ENCODE measurements at places on chromosomes 4 and X.
A peak's percentile ranks its signal among the peaks of the same experiment; 100 is the strongest.

GRCh38 chr4:174358829-174359228 is 75.1 kb downstream of the CEP44 start:
- DNase-seq = no peak

DNA sequence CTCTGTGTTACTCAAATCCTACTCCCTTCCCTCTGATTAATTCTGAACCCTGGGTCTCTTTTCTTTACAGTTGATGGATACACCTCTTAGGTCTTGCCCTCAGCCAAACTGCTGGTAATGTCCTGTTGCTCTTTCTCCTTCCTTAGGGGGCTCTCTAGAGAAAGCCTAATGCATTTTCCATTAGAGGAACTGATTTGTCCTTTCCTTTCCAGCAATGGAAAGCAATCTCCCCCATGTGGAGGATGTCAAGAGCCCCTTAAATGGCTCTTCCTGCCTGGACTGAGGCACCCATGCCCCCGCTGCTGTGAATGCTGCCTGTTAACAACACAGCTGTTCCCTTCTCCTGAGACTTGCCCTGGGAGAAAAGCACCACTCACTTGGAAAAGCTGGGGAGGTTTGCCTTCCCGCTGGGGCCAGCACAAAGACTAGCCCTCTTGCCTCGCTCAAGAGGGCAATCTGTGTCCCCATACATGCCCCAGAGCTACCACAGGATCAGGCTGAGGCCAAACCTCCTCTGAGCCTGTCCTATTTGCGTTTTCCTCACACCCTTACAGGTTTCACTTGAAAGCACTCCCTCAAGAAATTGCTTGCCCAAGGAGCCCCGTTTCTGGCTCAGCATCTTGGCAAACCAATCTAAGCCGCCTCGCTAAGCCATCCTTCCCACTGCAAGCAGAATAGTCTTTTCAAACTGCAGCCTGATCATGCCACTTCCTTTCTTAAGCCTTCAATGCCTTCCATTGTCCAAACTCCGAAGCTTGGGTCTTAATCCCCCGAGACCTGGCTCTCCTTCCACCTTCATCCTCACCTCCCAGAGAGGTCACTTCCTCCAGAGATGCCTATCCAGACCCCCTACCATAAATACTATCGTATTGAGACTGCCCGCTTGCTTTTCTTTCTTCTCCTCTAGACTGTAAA is 23.2 kb upstream of the SMIM20 start:
- DNase-seq = no peak

- DNase-seq = no peak
Measured at GRCh38 chr4:172521248-172521647, 647.4 kb upstream of the GALNT7 start.

DNA sequence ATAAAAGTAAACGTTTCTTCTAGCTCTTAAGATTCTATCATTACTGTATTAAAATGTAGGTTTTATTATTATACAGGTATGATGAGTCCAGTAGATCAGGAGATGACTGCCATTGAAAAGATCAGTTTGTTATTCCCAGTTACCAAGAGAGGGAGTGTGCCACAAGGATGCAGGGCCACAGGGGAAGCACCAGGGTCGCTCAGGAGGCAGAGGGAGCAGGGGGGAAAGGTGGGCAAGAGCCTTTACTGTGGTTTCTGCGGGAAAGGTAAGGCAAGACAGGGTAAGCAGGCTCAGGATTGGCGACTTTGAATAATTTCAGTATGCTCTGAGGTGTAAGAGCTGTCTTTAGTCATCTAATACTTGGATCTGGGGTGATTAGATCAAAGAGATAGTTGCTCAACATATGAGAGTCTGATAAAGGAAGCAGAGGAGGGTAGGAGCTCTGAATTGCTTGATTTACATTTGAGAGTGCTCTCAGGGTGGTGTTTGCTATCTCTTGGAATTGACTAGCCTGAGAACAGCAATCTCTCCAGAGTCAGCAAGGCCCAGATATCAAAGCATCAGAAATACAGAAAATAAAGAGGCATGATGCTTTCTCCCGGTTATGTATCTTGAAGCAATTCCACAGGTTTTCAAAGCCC is 86.0 kb downstream of the NDST3 start:
- no peak for DNase-seq

DNA sequence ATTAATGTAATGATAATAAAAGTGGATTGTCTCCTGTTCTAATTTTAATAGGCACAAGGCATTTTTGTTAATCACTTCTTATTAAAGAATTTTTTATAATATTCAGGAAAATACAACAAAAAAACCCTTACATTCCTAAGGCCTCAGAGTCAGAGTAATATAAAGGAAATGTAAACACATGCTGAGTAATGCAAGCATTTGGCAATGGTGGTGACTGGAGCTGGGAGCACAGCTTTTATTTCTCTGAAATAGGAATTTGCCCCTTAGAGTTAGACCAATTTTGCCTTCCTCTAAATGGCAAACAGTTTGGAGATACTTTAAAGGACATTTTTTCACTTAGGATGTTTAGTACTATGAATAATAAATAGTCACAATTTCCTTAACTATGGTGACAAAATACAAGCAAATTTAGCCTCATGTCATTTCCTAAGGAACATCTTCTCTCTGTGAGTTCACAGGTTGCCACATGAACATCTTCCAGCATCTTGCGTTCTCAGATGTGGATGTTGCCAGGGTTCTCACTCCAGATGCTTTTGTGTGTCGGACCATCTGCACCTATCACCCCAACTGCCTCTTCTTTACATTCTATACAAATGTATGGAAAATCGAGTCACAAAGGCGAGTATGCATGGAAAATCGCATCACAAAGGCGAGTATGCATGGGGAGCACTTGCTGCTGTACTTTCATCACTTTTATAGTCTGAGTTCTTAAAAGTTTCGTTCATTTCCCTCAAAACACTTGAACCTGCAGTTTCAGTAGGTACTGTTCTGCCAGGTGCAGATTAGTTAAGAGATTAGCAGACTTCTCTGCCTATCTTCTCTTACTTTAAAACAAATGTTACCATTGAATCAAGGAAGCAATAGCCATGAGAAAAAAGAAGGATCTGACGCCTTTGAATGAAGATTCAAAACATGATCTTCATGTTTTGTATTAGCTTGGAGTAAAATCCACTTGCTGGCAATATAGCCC is 15.9 kb upstream of the F11 start:
- DNase-seq = no peak

- no peak for DNase-seq
Measured at GRCh38 chr4:4386736-4387392, at the start of gene NSG1. Gene NSG1 (plus strand): TSS chr4:4387102. CDS start chr4:4387630, 528 bp downstream.

GRCh38 chr4:791898-792625 is 33.9 kb downstream of the CPLX1 start:
- DNase-seq = peak; percentile 22

- no peak for DNase-seq
Measured at GRCh38 chrX:105610411-105610810, 211.9 kb upstream of the NRK start.

DNA sequence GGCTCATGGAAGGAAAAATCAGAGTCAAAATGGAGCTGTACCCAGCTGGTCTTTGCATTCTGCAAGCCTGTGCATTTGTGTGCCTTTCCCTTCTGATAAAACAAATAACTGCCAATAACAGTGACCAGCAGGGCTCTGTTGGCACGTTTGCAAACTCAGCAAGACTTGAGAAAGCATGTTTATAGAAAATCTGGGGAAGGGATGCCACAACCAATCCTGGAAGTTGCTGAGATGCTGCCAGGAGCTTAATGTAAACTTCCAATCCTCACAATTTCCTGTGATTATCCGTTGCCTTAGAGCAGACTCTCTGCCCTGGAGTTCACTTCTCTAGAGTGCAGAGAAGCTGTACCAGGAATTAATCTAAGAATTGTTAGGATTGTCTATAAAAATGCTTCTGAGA is 6.9 kb upstream of the ANXA3 start:
- DNase-seq = no peak

DNA sequence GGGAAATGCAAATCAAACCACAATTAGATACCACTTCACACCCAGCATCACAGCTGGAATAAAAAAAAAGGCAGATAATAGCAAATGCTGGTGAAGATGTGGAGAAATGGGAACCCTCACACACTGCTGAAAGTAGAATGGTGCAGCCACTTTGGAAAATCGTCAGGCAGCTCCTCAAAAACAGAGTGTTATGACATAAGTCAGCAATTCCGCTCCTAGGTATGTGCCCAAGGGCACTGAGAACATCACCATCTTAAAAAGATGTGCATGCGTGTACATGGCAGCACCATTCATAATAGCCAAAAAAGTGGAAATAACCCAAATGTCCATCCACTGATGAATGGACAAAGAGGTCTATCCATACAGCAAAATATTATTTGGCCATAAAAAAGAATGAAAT is 28.0 kb downstream of the HMX1 start:
- DNase-seq = no peak

DNA sequence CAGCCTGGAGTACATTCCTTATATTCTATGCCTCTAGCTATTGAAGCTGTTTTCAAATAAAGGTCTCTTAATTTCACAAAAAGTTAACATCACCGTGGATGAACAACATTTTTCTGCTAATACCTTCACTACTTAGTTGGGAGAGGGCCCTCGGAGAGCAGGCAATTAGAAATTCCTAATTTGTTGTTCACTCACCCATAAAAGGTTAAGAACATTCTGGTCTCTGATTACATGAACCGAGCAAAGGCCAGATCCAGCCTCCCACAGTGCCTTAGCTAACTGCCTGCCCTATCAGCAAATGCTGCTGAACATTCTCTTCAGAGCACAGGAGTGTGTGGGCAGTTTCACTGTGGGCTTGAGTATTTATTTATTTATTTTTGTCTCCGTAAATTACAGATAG is 36.0 kb upstream of the TTC29 start:
- no peak for DNase-seq

GRCh38 chr4:41514766-41515481 is 23.0 kb upstream of the LIMCH1 start:
- DNase-seq = no peak

DNA sequence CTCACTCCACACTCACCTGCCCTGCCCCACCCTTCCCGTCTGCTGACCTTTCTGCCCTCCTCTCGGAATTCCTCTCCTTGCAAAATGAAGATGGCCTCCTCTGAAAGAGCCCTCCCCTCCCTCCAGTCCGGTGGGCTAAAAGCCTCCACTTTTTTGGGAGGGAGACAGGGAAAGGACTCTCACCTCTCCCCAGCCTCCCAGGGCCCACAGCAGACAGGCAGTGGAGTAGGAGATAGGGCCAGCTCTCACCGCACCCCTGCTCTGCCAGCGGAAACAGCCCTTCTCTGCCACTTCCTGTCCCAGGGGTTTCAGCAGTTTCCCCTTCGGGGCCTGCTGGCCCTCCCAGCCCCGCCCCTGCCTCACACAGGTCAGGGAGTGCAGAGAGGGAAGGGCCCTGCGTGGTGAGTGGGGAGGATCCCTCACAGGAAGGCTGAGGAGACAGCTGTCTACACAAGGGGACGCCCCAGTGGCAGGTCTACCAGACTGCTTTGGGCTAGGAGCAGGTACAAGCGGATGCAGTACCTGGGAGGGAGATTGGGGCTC is 18.2 kb downstream of the ELF4 start:
- peak; percentile 85 for DNase-seq

DNA sequence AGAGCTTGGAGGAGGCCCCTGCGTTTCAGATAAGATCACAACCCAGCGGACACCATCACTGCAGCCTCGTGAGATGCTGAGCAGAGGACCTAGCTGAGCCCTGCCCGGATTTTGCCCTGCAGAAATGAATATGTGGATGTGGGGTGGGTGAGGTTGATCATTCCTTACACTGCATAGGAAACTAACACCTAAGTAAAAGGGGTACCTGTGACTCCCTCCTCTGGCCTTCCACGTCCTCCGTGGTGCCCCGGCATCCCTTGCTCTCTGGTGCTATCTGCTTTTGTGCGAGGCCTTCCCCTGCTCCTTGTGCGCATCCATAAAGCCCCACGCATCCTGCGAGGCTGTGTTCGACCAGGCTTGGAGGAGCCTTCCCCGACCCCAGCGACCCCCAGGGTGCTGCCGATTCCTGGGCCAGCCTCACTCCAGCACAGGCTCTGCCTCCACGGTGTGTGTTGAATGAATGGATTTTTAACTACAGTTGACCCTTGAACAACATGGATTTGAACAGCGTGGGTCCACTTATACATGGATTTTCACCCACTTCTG is 25.6 kb upstream of the GPR78 start:
- no peak for DNase-seq

DNA sequence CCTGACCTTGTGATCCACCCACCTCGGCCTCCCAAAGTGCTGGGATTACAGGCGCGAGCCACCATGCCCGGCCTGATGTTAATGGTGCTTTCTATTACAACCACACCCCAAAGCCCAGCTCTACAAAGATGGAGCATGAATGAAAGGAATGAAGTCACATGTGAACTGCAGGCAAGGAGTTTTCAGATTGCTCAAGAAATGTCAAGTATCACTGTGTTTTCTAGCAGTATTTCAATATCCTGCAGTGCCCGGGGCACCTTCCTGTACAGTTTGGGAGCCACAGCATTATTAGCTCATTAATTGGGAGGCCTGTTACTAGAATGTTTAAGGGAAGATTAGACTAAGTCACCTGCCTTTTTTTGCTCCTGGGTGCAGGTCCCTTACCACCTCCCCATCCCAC is 40.1 kb downstream of the PRIMPOL start:
- no peak for DNase-seq

DNA sequence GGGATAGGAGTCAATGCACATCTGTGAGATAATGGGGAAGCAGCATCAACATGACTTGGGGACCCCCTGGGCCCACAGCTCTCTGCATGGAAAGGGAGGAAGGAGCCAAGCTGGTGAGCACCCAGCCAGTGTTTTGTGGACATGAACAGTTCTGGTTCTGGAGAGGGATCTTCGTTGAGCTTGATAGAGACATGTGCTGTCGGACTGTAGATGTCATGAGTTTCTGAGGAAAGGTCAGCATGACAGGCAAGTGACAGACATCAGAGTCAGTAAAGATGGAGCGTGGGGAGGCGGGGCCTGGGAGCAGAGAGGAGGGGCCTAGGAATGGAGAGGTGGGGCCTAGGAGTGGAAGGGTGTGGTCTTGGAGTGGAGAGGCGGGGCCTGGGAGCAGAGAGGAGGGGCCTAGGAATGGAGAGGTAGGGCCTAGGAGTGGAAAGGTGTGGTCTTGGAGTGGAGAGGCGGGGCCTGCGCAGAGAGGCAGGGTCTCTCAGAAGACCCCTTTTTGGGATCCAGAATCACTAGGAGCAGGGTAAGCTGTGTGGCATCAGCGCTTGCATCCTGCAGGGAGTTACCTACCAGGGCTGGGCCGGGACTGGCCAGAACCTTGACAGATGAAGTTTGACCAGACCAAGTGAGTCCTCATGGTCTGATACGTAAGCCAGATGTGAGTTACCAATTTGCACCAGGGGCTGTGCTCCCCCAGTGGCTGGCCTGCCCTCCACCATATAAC is 33.7 kb downstream of the PIGG start:
- DNase-seq = no peak

GRCh38 chr4:23614284-23614892 is 275.5 kb downstream of the PPARGC1A start:
- DNase-seq = no peak

- no peak for DNase-seq
Measured at GRCh38 chrX:30990361-30990760, 81.5 kb downstream of the FTHL17 start.

DNA sequence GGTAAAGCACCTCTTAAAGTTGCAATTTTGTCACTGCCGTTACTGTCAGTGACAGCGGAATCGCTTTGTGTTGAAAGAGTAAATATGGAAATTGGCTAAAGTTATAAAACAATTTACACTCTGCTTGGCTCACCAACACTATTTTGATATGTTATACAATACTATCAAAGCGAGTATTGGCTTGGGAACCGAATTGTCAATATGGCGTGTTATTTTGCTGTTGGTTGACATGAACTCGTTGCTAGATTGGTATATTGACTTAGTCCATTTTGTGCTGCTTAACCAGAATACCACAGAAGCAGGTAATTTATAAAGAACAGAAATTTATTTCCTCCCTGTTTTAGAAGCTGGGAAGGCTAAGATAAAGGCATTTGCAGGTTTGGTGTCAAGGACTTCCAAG is 58.6 kb downstream of the DCK start:
- DNase-seq = no peak

- no peak for DNase-seq
Measured at GRCh38 chr4:104519588-104519987, 24.9 kb upstream of the CXXC4 start.
